ENCODE measurements at places on chromosomes 12 and 14.

- no peak for DNase-seq
Measured at GRCh38 chr12:52792185-52793029, 3.5 kb downstream of the KRT3 start.

- no peak for DNase-seq
Measured at GRCh38 chr12:6830286-6830890, 2.2 kb downstream of the P3H3 start.

- no peak for DNase-seq
Measured at GRCh38 chr12:105835580-105836241, 303.0 kb downstream of the NUAK1 start.

- DNase-seq = no peak
Measured at GRCh38 chr12:103161582-103162362, 204.3 kb downstream of the ASCL1 start.

DNA sequence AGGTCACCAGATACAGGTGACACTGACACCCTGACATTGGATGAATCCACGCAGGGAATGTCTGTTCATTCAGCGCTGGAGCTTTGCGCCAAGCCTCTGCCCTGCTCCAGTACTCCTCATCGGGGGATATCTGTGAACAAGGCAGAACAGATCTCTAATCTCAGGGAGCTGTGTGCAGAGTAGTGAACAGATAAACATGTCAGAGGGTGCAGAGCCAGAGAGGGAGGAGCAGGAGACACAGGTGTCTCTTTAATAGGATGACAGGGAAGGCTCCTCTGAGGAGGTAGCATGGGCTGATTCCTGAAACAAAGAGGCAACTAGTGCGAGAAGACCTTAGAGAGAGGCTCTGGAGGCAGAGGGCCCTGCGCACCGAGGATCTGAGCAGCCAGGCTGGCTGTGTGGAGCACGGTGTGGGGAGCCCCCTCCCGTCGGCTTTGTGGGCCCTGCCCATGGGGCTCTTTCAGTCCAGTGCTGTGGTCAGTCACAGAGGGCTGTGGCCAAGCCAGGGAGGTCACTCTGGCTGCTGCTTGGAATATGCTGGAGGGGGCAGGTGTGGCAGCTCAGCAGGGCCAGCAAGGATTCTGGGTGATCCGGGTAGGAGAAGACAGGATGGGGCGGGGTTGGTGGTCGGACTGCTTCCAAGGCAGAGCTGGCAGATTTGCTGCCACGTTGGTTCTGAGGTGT, 55.6 kb downstream of the TECPR2 start:
- DNase-seq = no peak

- DNase-seq = no peak
Measured at GRCh38 chr12:69131077-69131476, 108.3 kb upstream of the CPSF6 start.

Data from WTC11 (cell line).